HFFc6 (cell line): ENCODE measurements at places on chromosomes 11 and 22. TPM values are rescaled to one million over a fixed set of nuclear protein-coding genes. Genes with fewer than 3 reads are reported as not detected.

The NXPE4 gene
- total RNA-seq = not detected in 3 replicates

The C11orf87 gene
- 0.09 to 0.40 TPM in 2 of 3 replicates, not detected in the other for total RNA-seq

The PATE2 gene
- not detected in 3 replicates for total RNA-seq

DNA sequence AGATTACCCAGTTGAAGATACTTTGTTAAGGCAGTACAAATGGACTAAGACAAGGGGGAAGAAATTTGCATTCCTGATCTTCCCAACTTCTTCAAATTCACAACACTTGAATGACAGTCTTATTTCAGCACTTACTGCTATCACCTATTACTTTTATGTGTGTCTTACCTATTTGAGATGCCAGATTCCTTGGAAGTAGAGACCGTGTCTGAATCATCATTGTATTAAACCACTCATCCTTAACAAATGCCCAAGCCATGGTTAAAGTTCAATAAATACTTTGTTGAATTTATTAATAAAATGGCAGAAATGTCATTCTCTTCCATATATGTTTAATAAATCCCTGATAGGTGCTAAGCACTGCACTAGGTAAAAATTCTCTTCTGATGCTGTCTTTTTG is 18.3 kb downstream of the SC5D start:
- no peak for DNase-seq

- DNase-seq = peak; percentile 95
Measured at GRCh38 chr11:35030716-35031213, 108.2 kb upstream of the CD44 start.

GRCh38 chr22:33923033-33923432 is 2.8 kb upstream of the LARGE1 start:
- peak; percentile 17 for DNase-seq

GRCh38 chr11:24234822-24235508 is 261.9 kb upstream of the LUZP2 start:
- peak; percentile 5 for DNase-seq

DNA sequence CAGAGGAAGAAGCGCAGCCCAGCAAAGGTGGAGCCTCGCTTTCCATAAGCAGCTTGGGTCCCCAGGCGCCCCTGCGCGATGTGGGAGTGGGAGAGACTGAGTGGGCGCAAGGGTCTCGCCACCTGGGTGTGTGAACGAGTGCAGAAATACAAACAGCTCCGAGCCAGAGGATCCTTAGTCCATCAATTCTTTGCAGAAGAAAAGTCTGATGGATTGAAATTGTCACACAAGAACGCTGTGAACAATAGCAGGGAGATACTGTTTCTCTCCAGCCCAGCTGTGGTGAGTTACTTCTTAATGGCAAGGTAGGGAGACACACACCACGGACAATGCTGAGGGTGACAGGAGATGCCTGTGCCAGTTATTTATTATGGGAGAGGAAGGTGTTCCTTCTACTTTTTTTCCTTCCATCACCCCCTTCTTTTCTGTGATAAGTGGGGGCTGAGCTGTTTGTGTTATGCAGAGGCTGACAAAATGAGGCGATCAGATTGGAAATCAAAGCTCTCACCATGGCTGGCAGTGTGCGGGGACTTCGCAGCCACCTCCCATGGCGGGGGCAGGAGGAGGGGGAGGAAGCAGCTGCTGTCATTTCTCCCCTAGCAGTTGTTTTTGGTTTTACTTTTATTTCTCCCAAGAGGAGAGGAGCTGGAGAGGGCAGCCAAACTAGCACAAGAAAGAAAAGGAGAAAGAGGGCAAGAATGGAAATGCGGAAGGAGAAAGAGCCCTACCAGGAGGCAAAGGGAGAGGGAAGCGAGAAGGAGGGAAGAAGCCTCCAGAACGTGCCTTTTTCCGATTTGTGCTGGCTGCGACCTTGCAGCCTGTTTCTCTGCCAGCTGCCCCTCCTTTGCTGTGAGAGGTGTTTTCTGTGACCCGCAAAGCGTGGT is 755.8 kb downstream of the NTM start:
- no peak for DNase-seq

The SLC22A9 gene
- not detected in 3 replicates for total RNA-seq

The RIBC2 gene
- total RNA-seq = 0.34 and 3.7 TPM in 2 replicates

DNA sequence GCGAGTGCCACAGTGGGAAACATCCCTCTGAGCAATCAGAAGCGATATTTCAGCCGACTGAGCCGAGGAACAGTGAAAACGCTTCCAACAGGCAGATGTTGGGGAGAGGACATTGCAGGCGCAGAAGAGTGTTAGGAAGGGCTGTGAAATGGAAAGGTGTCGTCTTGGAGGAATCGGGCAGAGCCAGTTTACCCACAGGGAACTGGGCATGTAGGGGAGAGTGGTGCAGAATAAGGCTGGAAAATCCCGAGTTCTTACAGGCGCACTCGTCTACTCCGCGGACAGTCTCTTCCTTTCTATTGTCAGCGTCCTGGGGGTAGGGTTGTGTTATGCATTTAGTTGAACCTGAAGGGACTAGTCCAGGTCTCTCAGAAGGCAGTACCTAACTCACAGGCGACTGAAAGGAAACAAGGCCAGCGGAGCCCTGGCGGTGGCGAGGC is 1.1 kb upstream of the APLP2 start:
- DNase-seq = no peak

- no peak for DNase-seq
Measured at GRCh38 chr11:74989260-74989638, 516 bp downstream of the NEU3 start.

The TSGA10IP gene
- total RNA-seq = 0.18 TPM in 1 of 3 replicates, not detected in the others

The HTR3B gene
- not detected in 3 replicates for total RNA-seq

The BLID gene
- 1.2 to 1.6 TPM (median 1.2 TPM) in 3 replicates for total RNA-seq

The XPNPEP3 gene
- 26.0 to 28.3 TPM (median 28.0 TPM) in 3 replicates for total RNA-seq
